BJ (cell line): ENCODE measurements at places on chromosomes 1 and 21.

DNA sequence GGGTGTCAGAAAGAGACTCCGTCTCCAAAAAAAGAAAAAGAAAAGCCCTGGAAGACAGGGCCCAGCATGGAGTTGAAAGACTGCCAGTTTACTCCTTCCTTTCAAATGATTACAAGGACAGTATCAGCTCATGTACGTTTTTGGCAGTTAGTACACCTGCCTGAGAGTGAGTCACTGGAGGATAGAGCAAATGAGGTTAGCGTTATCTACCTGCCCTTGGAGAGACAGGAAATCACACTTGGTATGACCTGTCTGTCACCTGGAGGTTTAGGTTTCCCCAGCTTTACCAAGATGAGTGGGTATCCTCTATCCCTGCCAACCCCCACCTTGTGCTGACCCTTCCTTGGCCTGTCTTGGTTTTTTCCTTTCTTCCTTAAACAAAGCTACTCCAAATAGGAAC lies 96.8 kb upstream of the BMP8A start:
- no peak for DNase-seq

- no peak for DNase-seq
These were observed 174.6 kb downstream of the RWDD3 start for GRCh38 chr1:95408507-95409136.

DNA sequence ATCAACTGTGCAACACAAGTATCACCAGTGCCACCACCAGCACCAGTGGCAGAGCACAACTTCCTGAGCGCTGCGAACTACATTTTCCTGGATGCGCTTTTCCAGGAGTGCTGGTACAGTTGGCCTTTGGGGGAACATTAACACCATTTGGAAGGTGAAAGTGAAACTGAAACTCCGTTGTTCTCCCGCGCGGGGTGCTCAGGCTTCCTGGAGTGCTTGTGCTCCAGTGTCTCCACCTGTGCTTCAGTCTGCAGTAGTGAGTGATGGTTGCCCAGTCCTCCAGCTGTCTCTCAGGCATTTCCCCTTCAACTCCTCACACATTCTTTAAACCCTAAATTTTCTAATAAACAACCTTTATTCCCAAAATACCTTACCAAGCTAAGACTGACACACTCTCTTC lies 187.8 kb downstream of the LRRIQ3 start:
- no peak for DNase-seq

DNA sequence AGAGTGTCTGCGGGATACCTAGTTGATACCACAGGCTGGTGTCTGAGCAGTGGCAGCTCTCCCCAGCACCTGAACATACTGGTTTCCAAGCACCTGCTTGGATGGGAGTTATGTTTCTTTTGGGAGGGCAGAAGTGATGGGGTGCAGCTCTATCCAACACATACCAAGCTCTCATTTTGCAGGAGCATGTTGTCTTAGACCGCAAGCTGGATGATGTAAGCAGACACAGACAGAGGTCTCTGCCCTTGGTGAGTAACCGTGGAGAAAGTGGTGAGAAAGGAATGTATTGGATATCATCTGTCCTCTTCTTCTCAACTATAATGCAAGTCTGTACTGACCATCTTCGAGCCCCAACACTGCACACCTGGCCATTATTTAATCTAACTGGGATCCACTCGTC lies 37.4 kb downstream of the ZNF496 start:
- DNase-seq: peak; percentile 11

DNA sequence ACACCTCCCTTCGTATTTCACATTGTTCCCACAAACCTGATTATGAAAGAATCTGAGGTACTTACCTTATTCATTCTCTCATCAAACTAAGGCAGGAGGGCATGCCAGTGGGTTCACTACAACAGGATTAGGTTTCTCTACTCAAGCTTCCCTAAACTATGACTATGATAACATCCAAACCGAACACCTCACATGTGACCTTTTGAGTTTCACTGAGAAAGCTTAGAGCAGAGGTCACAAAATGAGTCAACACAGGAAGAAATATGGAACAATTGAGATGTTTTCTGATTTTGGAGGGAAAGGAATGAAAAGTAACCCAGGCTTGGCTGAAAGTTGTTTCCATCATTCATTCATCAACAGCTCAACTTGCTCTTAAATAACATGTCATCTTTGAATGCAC lies 24.1 kb downstream of the UBR4 start:
- DNase-seq: no peak

- no peak for DNase-seq
These were observed 23.8 kb downstream of the IGFN1 start for GRCh38 chr1:201214461-201214860.

GRCh38 chr1:177937931-177938330 lies 31.9 kb downstream of the SEC16B start:
- peak; percentile 35 for DNase-seq

DNA sequence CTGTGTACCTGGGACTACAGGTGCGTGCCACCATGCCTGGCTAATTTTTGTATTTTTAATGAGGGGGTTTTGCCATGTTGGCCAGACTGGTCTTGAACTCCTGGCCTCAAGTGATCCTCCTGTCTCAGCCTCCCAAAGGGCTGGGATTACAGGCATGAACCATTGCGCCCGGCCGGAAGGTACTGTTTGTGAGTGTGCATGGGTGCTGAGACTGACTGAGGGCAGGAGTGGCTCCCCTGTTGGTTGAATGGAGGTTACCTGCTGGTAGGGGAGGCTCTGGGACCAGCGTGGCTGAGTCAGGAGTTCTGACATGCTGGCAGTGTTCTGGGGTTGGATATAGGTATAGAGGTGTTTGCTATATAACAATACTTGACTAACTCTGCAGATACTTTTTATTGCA lies 10.4 kb downstream of the PRMT2 start:
- no peak for DNase-seq

GRCh38 chr1:219379691-219380090 lies 206.0 kb downstream of the LYPLAL1 start:
- DNase-seq: no peak

GRCh38 chr1:64196074-64196870 lies 7.2 kb upstream of the UBE2U start:
- DNase-seq: no peak

DNA sequence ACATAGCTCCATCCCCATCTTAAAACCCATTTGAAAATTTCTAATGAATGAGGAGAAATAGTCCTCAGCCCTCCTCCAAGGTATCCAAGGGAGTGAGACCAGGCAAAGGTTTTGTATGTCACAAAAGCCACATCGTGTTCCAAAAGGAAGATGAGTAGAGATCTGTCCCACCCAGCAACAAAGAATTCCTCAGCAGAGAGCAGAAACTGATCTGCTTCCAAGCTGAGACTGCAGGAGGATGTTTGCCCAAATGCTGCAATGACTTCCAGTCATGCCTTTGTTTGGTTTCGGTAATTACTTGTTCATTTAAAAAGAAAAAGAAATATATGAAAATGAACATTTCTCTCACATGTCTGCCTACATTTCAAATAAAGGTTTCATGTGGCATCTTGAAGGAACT lies 186.9 kb downstream of the SETD4 start:
- no peak for DNase-seq

DNA sequence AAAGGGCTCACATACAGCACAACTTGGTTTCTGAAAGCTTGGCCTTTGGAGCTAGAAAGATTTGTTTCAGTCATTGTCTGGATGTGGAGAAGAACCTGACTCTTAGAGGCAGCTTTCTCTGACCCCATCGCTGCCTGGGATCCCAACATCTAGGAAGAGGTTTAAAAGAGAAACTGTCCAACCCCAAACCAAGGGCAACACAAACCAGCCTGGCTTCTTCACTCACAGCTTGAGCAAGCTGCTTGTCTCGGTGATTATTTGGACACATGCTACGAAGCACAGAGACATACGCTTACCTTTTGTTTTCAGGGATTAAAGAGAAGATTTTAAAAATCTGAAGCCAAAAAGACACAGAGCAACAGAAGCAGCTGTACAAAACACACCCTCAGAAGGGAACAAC lies 109.8 kb downstream of the ETS2 start:
- DNase-seq: no peak

DNA sequence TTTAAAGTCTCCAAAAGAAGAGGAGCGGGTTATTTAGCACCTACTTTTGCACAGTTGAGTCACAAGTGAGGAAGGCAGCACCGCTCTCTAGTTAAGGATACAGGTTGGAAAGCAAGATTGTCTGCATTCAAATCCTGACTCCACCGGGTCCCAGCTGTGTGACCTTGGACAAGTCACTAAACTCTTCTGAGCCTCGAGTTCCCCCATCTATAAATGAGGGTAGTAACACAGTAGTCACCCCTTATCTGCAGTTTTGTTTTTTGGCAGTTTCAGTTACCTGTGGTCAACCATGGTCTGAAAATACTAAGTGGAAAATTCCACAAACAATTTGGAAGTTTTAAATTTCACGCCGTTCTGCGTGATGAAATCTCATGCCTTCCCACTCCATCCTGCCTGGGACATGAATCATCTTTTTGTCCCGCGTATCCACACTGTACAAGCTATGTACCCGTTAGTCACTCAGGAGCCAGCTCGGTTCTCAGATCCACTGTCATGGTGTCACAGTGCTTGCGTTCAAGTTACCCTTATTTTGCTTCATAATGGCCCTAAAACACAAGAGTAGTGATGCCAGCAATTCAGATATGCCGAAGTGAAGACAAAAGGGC lies 49.4 kb downstream of the CAPZB start:
- no peak for DNase-seq

DNA sequence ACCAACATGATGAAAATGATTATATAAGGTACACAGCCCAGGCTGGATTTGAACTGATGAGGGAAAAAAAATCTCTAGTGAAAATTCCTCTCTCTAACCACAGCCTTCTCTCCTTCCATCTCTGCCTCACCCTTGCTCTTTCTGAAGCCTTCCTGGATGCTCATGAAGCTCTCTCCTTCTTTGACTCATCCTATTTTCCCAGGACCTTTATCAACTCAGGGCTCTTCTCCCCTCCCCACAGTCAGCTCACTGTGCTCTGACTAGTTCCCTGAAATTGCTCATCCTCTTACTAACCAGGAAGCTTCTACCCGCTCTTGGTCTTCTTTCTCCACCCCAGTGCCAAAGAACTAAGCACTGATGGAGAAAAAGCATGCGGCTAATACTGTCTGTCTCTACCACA lies 46.4 kb upstream of the ERG start:
- DNase-seq: no peak

DNA sequence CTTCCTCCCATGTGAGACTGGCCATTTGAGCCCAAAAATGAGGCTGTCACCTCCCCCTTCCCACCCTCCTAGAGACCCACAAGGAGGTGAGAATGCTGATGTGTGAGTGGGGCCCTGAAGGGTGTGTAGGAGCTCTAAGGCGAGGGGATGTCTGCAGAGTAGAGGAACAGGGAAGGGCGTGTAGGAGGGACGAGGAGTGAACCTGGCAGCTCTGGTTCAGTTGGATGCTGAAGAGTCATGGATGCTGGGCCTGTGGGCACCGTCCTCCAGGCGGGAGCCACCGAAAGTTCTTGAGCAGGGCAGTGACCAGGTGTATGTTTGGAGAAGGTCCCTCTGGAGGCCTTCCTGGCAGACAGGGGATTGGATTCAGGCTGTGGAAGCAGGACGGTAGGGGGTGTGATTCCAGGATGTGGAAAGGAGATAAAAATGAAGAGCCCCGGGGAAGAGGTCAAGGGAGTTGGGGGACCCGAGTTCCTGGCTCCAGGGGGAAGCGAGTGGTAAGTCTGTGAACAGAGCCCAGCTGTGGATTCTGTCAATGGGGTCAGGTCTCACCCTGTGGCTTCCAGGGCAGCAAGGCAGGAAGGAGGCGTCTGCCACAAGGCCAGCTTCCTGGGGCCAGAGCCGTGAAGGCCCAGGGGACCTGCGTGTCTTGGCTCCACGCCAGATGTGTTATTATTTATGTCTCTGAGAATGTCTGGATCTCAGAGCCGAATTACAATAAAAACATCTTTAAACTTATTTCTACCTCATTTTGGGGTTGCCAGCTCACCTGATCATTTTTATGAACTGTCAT lies 7.9 kb downstream of the SAMD11 start:
- no peak for DNase-seq

DNA sequence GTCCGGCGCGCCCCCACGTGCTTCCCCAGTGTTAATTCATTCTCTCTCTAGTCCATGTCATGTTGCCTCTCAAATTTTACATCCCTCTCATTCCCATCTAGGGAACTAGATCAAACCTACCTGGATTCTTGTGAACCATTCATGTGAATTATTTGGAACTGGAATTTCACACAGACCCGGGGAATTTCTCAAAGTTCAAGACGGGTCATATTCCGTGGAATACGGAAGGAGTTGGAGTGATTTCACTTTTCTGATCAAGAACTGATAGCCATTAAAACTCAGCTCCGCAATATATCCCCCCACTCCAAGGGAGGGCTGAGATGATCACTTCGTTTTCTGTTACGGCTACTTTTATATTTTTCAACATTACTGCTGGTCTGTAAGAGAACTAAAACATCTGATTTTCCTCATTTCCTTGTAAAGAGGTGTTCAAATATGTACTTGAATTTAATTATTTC lies 1.0 kb upstream of the ENO1 start:
- DNase-seq: no peak

GRCh38 chr1:177048314-177049069 lies 116.0 kb downstream of the ASTN1 start:
- no peak for DNase-seq

DNA sequence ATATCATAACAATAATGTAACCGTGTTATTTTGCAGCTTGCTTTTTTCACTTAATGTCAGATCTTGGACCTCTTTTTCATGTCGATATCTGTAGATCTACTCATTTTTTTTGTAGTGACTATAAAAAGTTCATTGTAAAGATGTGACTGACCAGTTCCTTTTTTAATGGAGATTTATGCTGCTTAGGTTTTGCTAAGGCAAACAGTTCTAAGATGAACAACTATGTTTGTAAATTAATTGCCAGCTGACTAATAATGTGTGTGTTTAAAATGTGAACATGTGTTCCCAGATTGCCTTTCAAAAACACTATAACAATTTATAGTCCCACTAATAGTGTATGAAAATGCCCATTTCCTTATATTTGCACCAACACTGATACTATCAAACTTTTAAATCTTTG lies 18.1 kb upstream of the EPS8L3 start:
- no peak for DNase-seq

DNA sequence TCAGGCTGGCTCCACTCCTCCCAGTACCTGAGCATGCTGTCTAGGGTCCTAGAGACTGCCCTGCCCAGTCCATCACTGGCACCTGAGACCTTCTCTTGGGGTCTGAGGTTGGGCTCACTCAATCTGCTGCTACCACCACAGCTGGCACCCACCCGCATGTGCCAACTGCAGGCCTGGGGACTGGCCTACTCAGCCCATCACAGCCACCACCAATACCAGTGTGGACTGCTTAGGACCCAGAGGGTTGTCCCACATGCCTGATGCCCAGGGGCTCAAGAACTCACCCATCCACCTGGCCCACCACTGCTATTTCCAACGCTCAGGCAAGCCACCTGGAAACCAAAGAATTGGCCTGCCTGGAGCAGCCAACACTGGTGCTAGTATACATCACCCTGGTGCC lies 63.5 kb downstream of the CYP4B1 start:
- DNase-seq: no peak
